ENCODE measurements at places on chromosomes 7 and 10.
A peak's percentile ranks its signal among the peaks of the same experiment; 100 is the strongest.

- no peak for DNase-seq
Observed at GRCh38 chr10:5634918-5635317, 31.5 kb downstream of the ASB13 start.

DNA sequence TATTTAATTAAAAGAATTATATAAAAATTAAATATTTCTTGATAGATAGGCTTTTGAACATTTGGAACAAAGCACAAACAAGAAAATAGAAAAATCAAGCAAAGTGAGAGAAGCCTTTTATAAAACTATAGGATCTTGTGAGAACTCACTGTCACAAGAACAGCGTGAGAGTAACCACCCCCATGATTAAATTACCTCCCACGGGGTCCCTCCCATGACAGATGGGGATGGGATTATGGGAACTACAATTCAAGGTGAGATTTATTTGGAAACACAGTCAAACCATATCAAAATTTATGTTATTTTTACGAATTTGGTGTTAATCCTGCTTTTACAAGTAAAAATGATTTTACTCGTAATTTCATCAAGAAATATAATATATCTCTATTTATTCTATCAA, 1136.1 kb upstream of the POT1 start:
- no peak for DNase-seq

DNA sequence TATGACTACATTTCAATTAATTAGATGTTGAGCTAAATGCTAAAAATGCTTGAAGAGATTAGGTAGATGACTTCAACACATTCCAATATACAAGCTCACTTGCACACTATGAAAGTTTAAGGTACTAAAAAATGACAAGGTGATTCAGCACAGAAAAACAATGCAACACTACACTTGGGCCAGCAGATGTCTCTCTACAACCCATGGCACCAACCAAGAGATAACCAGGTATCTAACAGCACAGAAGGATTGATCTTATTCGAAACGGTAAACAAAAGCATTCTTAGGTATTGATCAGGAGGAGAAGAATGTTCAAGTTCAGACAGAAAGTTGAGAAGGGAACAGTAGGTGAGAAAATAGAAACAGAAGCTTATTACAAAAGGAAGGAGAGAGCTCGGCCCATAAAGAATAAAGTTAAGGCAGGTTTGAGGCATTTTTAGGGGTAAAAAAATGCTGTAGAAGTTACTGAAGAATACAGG, 248.2 kb upstream of the KLF14 start:
- no peak for DNase-seq

DNA sequence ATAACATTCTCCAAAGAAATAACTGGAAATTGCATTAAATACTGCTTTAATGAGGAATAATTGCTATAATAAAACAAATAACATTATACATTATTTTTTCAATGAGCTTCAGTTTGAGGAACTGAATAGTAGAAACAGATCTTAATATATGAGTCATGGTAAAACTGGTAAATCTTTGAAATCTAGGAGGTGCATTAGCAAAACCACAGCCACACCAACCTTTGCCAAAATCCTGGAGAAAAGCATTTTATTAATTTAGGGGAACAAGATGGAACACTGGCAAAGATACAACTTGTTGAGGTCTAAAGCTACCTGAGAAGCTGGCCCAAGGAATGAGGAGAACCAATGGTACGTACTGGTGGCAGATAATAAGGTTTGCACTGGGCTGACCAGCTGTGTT, 5.4 kb upstream of the ASL start:
- no peak for DNase-seq

- no peak for DNase-seq
Observed at GRCh38 chr7:78768859-78769258, 684.6 kb downstream of the MAGI2 start.

- no peak for DNase-seq
Observed at GRCh38 chr10:123666318-123667236, at the start of gene GPR26. Gene GPR26, plus strand, starts transcription at chr10:123666355. Its CDS starts 53 bp downstream, at chr10:123666408.

- no peak for DNase-seq
Observed at GRCh38 chr7:2190531-2190930, 42.2 kb downstream of the MAD1L1 start.

GRCh38 chr10:123143162-123143824, 4.6 kb upstream of the HMX2 start:
- DNase-seq = no peak

DNA sequence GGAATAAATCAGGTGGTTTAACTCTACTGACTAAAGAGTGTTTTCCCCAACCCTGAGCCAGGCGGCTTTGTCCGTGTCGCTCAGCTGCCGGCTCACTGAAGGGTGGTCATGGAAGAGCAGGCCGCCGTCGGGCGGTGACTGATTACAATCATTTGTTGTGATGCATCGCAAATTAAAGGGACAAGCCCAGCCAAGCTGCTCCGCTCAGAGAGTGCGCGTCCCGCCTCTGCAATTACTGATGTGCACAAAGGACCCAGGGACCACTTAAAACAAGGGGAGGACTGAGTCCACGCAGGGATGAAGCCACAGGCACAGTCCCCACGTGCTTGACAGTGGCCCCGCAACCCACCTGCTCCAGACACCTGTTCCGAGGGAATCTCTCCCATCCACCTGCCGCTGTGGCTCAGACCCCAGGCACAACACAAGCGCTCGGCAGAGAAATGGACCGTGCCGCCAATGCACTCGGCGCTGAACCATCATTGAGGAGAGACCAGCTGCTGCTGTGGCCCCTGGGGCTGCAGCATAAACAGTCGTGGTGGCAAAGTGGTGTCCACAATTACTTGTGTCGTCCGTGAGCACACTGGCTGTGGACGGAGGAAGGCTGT, 526.5 kb downstream of the PTPRN2 start:
- no peak for DNase-seq

- no peak for DNase-seq
Observed at GRCh38 chr10:126124668-126125349, 228.4 kb downstream of the FANK1 start.

GRCh38 chr7:158830211-158830723, 958 bp upstream of the ESYT2 start:
- no peak for DNase-seq

- no peak for DNase-seq
Observed at GRCh38 chr10:103598654-103599115, 105.2 kb downstream of the NEURL1 start.

DNA sequence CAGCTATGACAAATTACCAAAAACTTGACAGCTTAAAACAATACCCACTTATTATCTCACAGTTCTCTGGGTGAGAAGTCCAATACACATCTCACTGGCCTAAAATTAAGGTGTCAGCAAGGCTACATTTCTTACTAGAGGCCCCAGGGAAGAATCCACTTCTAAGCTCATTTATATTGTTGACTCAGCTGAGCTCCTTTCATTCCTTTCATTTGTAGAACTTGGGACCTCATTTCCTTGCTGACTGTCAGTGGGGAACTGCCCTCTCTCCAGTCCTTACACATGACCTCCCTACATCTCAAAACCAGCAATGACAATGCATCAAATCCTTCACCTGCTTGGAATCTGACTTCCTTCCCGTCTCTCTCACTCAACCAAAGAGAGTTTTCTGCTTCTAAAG, 240.3 kb downstream of the IPMK start:
- DNase-seq = no peak

GRCh38 chr10:10824591-10825148, 193.0 kb upstream of the CELF2 start:
- peak; percentile 40 for DNase-seq

- DNase-seq = no peak
Observed at GRCh38 chr7:78576236-78576635, 777.7 kb downstream of the PHTF2 start.

DNA sequence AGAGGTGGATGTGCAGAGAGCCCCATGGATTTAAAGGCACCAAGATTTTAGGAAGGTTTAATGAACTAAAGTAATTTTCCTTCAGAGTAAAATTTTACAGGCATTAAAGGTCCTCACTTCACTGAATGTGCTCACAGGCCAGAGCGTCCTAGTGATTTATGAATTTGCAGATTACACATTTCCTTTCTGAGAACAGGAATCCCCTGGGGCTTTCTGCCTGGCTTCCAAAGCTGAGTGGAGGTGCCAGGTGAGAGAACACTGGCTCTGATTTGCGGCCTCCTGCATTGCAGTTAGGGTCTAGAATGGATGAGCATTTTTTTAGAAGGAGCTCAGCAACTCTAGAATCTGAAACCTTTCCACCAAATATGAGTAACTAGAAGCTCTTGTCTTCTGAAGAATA, 194.3 kb downstream of the SORCS3 start:
- DNase-seq = no peak

DNA sequence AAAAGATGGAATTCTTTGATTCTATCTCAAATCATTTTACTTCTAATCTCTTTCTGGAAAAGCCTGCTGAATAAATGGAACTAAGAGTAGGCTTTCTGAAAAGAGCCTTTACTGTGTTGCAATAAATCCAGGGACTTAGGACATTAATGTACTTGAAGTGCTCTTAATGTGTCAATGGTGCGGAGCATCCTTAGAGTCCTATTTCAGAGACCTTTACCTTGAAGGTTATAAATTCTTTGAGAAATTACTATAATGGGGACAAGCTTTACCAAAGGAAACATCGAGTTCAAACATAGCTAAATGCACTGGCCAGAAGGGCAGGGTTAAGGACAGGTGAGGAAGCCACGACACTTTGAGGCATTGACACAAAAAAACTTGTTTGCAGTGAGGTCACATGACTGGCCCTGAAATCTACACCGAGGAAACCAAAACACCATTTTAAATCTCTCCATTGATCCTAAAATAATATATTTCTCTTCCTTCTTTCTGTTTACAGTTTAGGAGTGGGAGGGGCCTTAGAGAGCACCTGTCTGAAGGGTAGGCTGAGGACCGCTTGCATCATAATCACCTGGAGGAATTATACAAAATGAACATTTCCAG, 48.1 kb upstream of the EXOC6 start:
- DNase-seq = no peak

GRCh38 chr10:116753759-116754158, 11.4 kb upstream of the HSPA12A start:
- DNase-seq = no peak

DNA sequence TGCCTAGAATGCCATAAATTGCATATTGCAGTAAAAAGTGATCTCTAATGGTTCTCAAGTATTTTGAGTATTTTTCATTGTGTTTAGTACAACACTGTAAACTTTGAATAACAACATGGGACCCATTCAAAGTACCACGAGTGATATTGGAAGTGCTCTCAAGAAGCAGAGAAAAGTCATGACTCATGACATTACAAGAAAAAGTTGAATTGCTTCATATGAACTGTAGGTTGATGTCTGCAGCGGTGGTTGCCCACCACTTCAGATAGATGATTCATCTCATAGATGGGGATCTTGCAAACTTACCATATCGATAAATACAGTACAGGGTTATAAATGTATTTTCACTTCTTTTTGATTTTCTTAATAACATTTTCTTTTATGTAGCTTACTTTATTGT, 33.9 kb downstream of the ENTPD1 start:
- no peak for DNase-seq

- no peak for DNase-seq
Observed at GRCh38 chr10:72455889-72456595, 101.3 kb upstream of the DNAJB12 start.

GRCh38 chr7:67343114-67343513, 346.5 kb downstream of the TYW1 start:
- DNase-seq = no peak

DNA sequence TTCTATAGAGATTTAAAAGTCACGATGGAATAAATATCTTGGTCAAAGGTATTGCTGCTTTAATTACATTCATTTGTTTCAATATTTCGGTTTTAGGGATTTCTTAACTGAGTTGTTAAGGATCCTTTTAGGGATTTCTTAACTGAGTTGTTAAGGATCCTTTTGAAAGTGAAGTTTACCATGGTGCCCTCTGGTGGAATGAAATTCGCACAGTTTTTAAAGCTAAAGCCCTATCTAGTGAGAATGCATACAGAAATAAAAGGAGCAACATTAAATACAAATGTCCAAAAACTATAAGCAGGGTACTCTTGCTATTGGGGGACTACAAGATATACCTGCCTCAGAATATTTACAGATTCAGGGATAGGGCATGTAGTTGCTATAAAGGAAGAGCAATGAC, 193.7 kb downstream of the RNLS start:
- peak; percentile 73 for DNase-seq

GRCh38 chr7:149819961-149820340, 18.2 kb upstream of the ZNF862 start:
- DNase-seq = no peak

DNA sequence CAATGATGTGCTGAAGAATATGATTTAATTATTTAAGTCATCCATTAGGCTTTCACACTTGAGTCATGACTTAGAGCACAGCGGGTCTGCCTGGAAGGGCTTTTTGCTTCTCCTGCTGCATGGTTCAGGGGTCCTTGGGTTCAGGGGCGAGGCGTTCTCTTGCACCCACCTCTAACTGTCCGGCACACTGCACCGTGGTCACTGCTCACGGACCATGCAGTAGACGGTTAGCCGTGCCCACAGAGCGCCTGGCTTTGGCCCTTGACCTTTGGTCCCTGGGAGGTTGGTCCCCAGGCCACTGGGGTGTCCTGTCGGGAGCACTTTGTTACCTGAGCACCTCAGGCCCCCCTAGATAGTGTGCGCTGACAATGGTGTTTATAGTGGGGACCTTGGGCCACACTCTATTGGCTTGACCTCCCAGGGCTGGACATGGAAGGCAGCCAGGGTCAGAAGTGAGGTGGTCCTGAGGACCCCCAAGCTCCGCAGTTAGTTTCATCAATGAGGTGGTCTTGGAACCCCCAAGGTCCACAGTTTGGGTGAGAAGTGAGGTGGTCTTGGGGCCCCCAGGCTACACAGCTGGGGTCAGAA, 110.6 kb downstream of the ACTR3B start:
- DNase-seq = no peak

DNA sequence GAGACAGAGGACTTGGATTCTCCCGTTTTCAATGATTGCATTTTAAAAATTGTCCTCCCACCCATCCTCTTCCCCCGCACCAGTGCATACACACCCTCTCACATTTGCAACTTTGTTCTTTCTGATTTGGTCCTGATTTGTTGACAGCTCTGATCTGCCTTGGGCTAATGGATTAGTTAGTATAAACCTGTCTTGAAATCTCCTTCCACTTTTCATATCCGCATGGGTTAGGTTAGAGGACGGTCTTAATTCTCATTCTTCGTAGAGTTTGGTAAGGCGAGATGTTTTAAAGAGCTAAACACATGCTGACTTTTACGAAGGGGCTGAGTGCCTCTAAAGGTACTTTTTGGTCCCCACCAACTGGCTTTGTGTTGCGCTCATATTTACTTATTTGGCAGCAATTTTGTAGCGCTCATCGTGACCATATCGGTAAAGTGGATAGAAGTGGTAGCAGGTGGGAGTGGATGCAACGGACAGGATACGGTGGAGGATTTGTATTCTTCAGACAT, 1.1 kb downstream of the AHR start:
- no peak for DNase-seq

- no peak for DNase-seq
Observed at GRCh38 chr7:122123746-122124145, 20.3 kb downstream of the AASS start.
